Cardiac muscle cell (in vitro differentiated cells and primary cell): ENCODE measurements at places on chromosomes 1 and 21. TPM values are rescaled to one million over a fixed set of nuclear protein-coding genes. Genes with fewer than 3 reads are reported as not detected.

GRCh38 chr1:61925591-61926298 lies 183.5 kb downstream of the PATJ start:
- DNase-seq: no peak

DNA sequence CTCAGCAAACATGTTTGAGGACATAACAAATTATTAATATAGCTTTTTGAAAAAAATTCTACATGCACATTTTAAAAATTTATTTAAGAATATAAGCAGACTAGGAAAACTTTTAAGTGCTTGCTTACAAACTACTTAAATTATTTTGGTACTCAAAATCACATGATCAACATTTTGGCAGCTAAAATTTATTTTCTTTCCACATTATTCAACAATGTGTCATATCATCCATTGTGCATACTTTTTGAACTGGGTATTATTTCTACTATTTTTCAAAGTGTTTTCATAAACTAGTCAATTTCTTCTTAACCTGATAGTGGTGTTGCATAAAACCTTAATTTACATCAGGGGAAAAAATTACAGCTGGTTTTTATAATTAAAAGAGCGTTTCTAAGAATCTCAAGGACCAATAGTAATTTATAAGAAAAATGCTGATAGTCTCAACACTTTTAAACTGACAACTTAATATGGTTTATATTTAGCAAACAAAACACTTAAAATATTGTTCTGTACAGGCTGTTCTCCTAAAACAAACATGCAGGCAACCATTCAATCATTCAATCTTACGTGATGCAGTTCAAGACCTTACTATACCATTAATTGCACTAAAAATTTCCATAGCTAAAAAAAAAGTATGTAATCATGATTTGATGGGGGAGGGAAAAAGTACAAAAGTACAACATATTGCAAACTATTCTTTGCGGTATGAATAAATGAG lies 105.0 kb downstream of the GPATCH2 start:
- no peak for DNase-seq

DNA sequence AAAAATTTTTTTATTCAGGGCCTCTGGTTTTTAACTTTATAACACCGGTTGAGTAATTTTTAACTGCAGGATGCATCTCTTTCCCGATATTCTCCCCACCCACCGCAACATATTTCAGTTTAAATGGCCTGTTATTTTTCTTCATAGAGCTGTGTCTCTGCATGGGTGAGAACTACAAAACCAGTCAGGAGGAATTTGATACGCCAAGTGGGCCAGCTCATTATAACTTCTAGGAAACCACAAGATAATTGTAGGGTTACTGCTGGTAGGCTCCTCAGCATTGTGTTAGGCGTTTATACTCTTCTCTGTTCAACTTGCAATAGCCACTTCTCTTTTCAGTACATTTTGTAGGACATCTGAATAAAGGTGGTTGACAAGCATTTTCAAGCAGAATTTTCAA lies 169.7 kb downstream of the PBX1 start:
- no peak for DNase-seq

DNA sequence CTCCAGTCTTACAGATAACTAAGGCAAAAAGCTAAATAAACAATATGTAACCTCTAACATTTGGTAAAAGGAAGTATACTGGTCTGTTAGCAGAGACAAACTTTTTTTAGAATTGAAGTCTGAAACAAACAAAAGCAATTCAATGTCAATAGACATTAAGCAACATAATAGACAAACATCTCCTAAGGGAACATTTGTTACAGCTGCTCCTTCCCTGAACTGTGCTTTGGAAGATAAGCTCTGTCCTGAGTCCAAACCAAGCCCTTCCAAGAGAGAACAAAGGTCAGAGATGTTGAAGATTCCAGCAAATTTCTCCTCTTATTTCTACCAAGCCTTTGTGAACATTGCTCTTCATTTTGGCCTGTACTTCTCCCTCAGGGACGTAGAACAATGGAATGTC lies 25.3 kb downstream of the FMO2 start:
- peak; percentile 83 for DNase-seq

DNA sequence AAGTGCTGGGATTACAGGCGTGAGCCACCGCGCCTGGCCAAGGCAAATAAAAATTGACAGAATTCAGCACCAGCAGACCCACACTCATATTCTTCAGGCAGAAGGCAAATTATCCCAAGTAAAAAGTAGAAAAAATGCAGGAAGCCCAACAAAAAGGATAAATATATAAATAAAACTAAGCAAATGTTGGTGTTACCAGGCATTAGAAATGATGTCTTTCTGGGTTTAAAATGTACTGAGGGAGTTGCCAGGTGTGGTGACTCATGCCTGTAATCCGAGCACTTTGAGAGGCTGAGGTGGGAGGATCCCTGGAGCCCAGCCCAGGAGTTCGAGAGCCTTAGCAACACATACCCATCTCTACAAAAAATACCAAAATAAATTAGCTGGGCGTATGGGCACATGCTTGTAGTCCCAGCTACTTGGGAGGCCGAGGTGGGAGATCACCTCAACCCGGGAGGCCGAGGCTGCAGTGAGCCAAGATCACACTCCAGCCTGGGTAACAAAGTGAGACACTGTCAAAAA lies 6.3 kb downstream of the INTS11 start:
- no peak for DNase-seq

DNA sequence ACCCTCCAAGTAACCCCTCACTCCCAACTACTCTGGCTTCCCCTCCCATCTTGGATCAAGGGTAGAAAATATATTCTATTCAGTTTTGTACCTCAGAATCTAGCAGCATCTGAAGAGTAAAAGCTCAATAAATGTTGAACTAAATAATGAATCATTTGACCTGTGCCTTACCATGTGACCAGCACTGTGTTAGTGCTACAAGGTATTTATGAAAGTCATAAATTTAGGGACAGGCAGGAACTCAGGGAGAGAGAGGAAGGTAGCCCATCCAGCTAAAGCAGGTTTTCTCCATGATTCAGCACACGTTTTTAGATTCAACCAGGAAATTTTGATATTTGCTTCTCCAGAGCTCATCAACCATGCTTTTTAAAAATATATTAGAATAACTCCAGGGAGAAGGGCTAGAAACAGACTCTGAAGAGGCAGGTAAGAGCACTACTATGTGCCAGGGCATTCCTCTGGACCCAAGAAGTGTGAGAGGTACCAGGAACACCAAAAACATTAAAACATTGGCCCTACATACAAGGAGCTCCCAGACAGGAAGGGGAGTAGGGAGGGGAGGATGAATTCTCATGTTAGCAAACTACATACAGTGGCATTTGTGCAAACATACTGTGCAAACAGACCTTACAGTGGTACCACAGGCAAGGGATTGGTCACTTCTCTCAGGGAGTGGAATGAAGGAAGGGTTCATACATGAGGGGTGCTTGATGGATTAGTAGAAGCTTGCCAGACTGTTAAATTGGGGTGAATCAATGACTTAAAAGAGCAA lies 64.3 kb downstream of the FYB2 start:
- DNase-seq: no peak

DNA sequence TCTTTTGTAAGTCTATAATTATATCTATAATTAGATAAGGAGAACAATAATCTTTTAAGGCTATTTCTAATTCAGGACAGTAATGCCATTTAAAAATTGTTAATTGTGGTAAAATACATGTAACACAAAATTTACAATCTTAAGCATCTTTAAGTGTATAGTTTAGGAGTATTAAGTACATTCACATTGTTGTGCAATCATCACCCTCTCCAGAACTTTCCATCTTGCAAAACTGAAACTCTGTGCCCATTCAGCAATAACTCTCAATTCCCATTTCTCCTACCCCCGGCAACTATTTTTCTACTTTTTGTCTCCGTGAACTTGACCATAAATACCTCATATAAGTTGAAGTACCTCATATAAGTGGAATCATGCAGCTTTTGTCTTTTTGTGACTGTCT lies 93.9 kb upstream of the KCNA3 start:
- DNase-seq: no peak

DNA sequence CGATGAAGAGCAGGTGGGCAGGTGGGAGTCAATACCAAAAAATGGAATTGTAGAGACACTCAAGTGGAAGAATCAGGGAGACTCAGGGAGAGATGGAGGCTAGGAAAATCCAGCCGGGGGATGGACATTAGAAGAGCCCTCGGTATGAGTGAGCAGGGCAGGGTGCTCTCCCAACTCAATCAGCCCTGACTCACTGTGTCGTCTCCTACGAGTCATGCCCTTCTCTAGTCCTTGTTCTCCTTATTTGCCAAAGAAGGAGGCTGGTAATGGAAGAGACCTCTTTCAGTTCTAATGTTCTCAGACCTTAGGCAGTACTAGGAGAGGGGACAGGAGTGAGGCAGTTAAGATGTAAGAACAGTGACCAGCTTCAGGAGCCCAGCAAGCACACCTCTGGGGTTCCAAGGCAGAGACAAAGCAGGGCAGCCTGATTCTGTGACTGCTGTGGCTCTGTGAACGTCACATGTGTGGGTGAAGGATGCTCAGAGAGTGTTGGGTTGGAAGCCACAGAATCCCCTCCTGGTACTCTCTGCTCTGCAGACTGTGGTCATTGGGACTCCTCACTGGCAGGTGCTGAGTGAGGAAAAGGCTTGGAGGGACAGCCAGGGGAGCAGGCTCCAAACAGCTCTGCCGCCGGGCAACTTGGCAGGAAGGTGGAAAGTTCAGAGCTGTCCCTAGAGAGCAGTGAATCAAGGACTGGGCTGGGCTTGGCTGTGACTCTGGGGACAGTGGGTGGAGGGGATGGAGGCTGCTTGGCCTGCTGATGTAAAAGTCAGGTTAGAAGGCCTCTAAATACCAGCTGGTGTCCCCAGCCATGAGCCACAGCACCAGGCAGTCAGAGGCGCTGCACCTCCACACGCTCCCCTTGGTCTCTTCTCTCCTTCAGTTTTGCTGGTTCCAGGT lies 11.1 kb upstream of the GJA5 start:
- DNase-seq: peak; percentile 14

GRCh38 chr1:4172644-4173599 lies 272.9 kb upstream of the C1orf174 start:
- DNase-seq: no peak

- DNase-seq: no peak
Measured at GRCh38 chr1:157442065-157442464, 110.2 kb downstream of the FCRL5 start.

DNA sequence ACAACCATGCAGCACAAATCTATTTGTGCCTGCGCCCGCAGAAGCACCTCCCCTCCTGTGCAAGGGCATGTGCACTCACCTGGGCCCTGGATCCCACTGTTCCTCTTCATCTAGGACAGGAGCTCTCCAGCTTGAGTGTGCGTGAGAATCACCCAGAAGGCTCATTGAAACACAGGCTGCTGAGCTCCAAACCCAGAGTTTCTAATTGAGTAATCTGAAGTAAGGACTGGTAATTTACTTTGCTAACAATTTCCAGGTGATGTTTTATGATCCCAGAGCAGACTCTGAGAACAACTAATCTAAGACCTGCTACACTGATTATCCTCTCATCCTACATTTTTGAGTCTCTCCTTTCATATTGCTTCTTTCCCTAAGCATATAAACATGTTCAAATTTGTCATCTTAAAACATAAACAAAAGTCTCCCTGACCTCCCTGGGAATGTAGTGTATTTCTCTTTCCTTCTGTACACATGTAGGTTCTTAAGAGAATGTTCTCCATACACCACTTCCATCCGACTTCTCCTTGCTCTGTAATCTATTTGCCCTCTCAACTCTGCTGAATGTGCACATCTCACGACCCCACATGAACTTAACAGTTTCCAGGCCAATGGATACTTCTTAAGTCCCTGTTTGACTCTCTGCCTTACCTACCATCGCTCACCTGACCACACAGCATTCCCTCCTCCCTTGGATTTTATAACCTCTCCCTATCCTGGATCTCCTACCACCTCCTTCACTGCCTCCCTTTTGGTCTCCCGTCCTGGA lies 522.5 kb downstream of the SMYD3 start:
- no peak for DNase-seq

GRCh38 chr1:10939654-10940450 lies 72.6 kb upstream of the TARDBP start:
- peak; percentile 18 for DNase-seq

DNA sequence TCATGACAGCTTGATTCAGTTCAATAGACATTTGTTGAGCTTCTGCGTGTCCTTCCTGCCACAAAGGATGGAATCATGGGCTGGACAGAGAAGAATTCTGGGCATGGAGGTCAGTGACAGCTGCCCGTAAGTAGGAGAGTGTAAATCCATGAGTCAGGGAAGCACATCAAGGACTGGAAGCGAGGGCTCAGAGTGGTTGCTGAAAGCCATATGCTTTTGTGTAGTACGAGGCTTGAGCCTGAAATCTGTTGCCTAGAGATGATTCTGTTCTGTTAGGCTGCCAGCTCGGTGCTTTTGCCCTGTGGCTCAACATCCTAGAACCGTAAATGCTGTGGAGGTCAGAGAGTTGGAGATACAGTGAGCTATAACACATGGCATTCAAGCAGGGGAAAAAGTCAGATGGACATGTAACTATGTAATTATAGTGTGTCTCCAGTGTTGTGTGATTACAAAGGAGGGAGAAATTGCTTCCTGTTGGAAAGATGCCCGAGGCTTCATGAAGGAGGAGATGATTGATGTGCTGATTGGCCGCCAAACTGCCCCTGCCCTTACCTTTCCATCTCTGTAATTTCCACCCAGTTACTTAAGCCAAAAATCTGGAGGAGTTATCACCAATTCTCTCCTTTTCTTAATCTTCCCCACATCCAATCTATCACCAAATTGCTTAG lies 92.8 kb upstream of the CACNA1E start:
- DNase-seq: no peak

DNA sequence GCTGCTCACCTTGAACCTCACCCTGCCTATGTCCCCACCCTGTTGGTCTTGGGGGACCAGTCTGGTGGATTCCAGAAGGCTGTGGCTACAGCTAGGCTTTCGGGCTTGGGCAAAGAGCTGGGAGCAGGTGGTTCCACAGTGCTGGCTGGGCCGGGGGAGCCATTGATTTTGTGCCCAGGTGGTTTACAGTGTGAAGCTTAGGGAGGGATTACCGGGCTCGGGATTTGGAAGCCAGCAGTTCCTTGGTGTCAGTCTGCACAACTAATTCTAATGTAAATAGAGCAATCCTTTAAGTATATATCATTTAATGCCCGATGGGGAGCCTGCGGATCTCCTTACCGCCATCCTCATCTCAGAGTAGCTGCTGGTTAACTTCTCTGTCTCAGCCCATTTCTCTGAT lies 38.2 kb downstream of the PRDM16 start:
- DNase-seq: no peak

GRCh38 chr1:39926343-39926793 lies 24.7 kb upstream of the MYCL start:
- no peak for DNase-seq

Gene HJV
- total RNA-seq: 0.18 TPM in 1 of 2 replicates, not detected in the other

Gene STUM
- 2.4 and 7.6 TPM in 2 replicates for total RNA-seq

Gene SPATA45
- total RNA-seq: 2.9 TPM in 1 of 2 replicates, not detected in the other

Gene ESRRG
- 47.1 and 62.2 TPM in 2 replicates for total RNA-seq

Gene HTR6
- not detected in 2 replicates for total RNA-seq

Gene CDC20
- total RNA-seq: 14.4 and 134 TPM in 2 replicates

Gene FCRL5
- not detected in 2 replicates for total RNA-seq

Gene KIF2C
- 11.0 and 80.8 TPM in 2 replicates for total RNA-seq

Gene ST6GALNAC5
- total RNA-seq: 4.0 and 5.8 TPM in 2 replicates
